ENCODE measurements at places on chromosomes 7 and 10.
A peak's percentile ranks its signal among the peaks of the same experiment; 100 is the strongest.

DNA sequence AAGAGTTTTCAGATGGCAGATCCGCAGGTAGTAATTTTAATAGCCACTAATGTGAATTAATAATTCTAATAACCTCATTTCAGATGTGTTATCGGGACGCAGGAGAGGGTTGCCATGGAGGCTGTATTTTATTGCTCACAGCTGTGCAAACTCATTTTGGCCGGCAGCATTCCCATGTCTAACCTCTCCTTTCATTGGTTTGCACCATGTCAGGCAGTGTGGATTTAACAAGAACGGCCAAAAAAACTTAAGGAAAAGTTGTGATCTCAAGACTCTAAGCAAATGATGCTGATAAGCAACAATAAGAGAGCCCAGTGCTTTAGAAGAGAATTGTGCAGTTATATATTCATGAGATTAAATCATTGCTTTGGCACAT lies 88.7 kb upstream of the NRP1 start:
- no peak for DNase-seq

GRCh38 chr7:100694098-100694745 lies at the start of gene GIGYF1:
Gene GIGYF1, minus strand, starts transcription at chr7:100694250. Its CDS starts 6,012 bp downstream, at chr7:100688238.
- DNase-seq = peak; percentile 53

DNA sequence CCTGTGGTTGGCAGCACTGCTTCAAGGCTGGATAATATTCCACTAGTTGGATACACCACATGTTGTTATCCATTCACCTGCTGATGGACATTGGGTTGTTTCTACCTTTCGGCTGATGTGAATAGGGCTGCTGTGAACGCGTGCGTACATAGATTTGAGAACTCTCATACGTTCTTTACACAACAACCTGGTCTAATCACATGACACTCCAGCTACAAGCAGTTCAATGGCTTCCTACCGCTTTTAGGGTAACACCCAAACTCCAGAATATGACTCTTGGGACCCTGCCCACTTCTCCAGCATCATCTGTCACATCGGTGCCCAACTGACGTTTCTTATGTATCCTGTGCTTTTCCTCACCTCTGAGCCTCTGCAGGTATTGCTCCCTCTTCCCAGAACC lies 114.6 kb downstream of the ABLIM1 start:
- DNase-seq = no peak

GRCh38 chr10:112246-112645 lies 23.0 kb upstream of the ZMYND11 start:
- no peak for DNase-seq

DNA sequence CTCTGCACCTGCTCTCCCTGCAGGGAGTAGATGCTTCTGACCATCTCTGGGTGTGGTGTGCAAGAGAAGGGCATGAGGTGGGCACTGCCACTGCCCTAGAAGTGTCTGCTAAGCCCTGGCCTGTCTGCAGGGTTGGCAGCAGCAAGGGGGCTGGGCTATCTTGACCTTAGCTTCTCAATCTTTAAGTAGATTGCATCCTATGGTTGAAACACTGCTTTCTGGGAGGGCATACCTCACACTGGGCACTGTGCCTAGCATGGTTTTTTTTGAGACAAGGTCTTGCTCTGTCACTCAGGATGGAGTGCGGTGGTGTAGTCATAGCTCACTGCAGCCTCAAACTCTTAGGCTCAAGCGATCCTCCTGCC lies 54.9 kb downstream of the CLIP2 start:
- DNase-seq = no peak

- no peak for DNase-seq
Observed at GRCh38 chr10:69817078-69817581, 15.4 kb downstream of the COL13A1 start.

DNA sequence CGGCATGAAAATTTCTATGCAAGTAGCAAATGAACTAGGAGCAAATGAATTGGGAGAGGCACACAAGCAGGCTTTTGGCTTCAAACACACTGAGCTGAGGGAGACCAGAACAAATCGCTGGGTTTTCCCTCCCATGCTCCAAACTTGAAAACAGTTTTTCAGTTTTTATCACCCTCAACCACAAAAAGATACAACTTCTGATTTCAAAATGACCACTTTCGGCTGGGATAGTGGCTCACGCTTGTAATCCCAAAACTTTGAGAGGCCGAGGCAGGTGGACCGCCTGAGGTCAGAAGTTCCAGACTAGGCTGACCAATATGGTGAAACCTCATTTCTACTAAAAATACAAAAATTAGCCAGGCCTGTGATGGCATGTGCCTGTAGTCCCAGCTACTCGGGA lies 9.0 kb upstream of the CHUK start:
- DNase-seq = no peak

GRCh38 chr7:101915000-101915399 lies 97.6 kb downstream of the CUX1 start:
- no peak for DNase-seq

- DNase-seq = no peak
Observed at GRCh38 chr7:148180075-148180474, 410.5 kb upstream of the C7orf33 start.

DNA sequence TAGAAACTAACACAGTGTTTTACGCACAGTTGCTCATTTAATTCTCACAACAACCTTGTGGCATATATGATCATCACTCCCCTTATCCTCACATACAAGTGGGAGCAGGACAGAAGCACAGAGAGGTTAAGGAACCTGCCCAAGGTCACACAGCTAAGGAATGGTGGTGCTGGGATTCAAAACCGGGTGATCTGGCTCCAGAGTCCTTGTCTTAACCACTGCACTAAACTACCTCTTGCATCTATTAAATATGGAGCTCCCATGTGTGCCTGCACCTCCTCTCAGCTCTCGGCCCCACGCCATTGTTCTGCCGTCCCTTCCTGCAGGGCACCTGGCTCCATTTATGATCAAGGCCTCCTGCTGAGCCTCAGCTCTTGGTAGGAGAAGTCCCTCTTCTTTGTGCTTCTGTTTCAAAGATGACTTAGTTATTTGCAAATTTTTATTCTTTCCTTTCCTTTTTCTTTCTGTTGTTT lies 99.8 kb upstream of the PDGFA start:
- DNase-seq = no peak

- DNase-seq = no peak
Observed at GRCh38 chr10:22699976-22700375, 14.4 kb downstream of the PIP4K2A start.

GRCh38 chr10:79158402-79159097 lies 89.8 kb downstream of the ZMIZ1 start:
- DNase-seq = no peak

GRCh38 chr10:100816671-100817070 lies 71.3 kb downstream of the PAX2 start:
- DNase-seq = no peak

GRCh38 chr10:78871796-78872195 lies 197.0 kb upstream of the ZMIZ1 start:
- DNase-seq = no peak

GRCh38 chr10:68086011-68086410 lies 10.9 kb upstream of the HERC4 start:
- no peak for DNase-seq

GRCh38 chr10:4648999-4649398 lies 177.0 kb upstream of the AKR1E2 start:
- no peak for DNase-seq

DNA sequence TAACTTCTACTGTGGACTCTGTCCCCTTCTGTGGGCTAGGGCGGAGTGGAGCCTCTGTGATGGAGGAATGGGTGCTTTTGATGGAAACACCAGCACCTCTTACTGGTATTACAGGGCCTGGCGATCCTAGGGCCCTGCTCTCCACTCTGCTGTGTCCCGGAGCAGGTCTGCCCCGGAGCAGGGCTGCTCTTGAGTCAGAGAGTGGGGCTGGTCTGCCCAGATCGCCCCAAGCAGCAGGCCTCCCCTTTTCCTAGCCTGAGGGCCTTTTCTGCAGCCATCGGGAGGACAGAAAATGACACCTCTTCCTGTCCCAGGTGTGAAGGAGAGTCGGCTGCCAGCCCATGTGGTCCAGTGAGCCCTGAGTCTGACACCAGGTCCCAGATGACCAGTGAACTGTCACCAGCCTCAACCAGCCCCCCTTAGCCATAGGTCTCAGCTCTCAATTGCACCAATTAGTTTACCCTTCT lies 1.4 kb downstream of the ZNF282 start:
- DNase-seq = peak; percentile 10

GRCh38 chr7:143171697-143172096 lies 11.5 kb upstream of the TAS2R39 start:
- DNase-seq = no peak

DNA sequence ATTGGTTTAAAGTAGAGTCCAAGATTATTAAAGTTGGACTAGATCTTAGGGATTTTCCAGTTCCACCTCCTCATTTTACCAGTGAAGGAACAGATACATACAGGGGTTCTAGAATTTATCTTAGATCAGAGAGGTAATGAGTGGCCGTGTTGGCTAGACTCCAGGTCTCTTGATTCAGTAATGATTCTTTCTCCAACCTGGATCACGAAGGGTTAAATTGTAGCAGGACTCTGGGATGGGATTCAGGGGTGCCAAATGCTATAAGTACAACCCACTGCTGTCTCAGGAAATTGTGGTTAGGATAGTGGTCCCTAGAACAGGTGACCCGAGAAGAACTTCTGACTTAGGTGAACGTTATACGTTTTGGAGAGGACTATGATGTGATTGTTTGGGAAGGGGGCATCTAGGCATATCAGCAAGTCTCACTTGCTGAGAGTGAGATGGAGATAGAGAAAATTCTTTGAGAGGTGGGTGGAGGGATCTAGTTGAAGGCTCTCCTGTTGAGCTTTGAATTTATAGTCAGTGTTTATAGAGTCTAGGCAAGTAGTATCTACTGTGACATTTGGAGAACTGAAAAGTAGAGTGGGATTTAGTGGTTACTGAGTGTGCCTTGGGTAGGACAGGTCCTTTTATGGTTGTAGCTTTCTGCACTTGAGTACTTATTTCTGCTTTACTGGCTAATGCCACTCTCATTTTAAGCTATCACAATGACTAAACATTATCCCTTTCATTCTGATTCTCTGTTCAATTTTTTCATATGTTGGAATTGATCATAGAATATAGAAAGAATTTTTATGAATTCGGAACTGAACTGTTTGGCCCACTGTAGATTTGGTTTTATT lies 58.3 kb downstream of the ST7 start:
- DNase-seq = no peak

GRCh38 chr10:23337616-23338015 lies 7.0 kb downstream of the C10orf67 start:
- DNase-seq = no peak
